ENCODE measurements at places on chromosomes 5 and 9. TPM values are rescaled to one million over a fixed set of nuclear protein-coding genes. Genes with fewer than 3 reads are reported as not detected.

The SLC4A9 gene
- not detected for total RNA-seq

The AQP3 gene
- total RNA-seq: 2.4 TPM

The HAPLN1 gene
- total RNA-seq: 2.7 TPM

The RAPGEF1 gene
- total RNA-seq: 18.0 TPM

The SPINK4 gene
- total RNA-seq: not detected

Measured in bronchus fibroblast of lung (primary cell).